ENCODE measurements at places on chromosomes 4 and X. TPM values are rescaled to one million over a fixed set of nuclear protein-coding genes. Genes with fewer than 3 reads are reported as not detected.

The YTHDC1 gene
- 31.6 TPM for total RNA-seq

The DCLK2 gene
- total RNA-seq, result 14.2 TPM

The BGN gene
- 546 TPM for total RNA-seq

The CENPVL1 gene
- not detected for total RNA-seq

The OTC gene
- not detected for total RNA-seq

The QRFPR gene
- not detected for total RNA-seq

The KCND1 gene
- 2.8 TPM for total RNA-seq

The GPR34 gene
- 0.07 TPM for total RNA-seq

The FAM47E gene
- 0.59 TPM for total RNA-seq

The CXCL8 gene
- total RNA-seq, result 23.3 TPM

The PHOX2B gene
- not detected for total RNA-seq

The TLR8 gene
- total RNA-seq, result not detected

The CXCL1 gene
- 120 TPM for total RNA-seq

The AMTN gene
- 0.13 TPM for total RNA-seq

The CRMP1 gene
- total RNA-seq, result under 0.01 TPM

The SATL1 gene
- not detected for total RNA-seq

The XK gene
- 0.13 TPM for total RNA-seq

The GPM6B gene
- total RNA-seq, result 16.8 TPM

The DDX53 gene
- total RNA-seq, result not detected

The CENPVL2 gene
- not detected for total RNA-seq

The CTSO gene
- total RNA-seq, result 25.8 TPM

The PLXNA3 gene
- total RNA-seq, result 58.3 TPM

The TAB3 gene
- total RNA-seq, result 10.2 TPM

The SLC9B1 gene
- total RNA-seq, result 0.76 TPM

The CD38 gene
- total RNA-seq, result 0.07 TPM

The MTMR8 gene
- 0.07 TPM for total RNA-seq

The TMEM35A gene
- total RNA-seq, result 5.5 TPM

The MGAT4D gene
- not detected for total RNA-seq

The FAM47A gene
- not detected for total RNA-seq

The ADRA2C gene
- total RNA-seq, result 0.72 TPM

The EGFL6 gene
- total RNA-seq, result not detected

The TMSB15C gene
- 1.3 TPM for total RNA-seq

The TEX13D gene
- total RNA-seq, result not detected

The SYNPO2 gene
- total RNA-seq, result 56.6 TPM
